Aorta (tissue), 5 donors: ENCODE measurements at places on chromosomes 11 and 22. TPM values are rescaled to one million over a fixed set of nuclear protein-coding genes. Genes with fewer than 3 reads are reported as not detected.

- no peak for DNase-seq
- no peaks in the 10 kb centered on the region for H3K27me3 ChIP-seq
Measured at GRCh38 chr11:117187428-117187798, 8.9 kb downstream of the SIDT2 start.

DNA sequence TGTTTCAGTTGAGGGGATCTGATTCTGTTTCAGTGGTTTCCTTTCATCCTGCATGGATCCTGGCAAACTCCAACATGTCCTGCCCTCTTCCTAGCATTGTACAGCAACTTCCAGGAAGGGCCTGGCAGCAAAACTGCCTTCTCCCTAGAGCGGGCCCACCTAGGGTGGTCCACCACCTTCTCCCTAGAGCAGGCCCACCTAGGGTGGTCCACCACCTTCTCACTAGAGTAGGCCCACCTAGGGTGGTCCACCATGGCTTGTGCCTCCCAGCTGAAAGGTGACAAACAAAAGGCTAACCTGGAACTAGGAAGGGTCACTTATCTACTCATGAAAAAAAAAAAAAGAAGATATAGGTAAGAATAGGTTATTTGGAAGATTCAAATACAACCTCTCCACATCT lies 92.2 kb downstream of the NTM start:
- no peak overlapping the region for H3K4me3 ChIP-seq
- H3K4me1 ChIP-seq: no peaks in the 10 kb centered on the region
- no peaks in the 10 kb centered on the region for H3K36me3 ChIP-seq
- DNase-seq: no peak
- H3K27me3 ChIP-seq: no peaks in the 10 kb centered on the region

The IL17REL gene
- not detected for total RNA-seq

The SNX32 gene
- total RNA-seq: 2.4 TPM

The AMOTL1 gene
- total RNA-seq: 78.5 TPM

DNA sequence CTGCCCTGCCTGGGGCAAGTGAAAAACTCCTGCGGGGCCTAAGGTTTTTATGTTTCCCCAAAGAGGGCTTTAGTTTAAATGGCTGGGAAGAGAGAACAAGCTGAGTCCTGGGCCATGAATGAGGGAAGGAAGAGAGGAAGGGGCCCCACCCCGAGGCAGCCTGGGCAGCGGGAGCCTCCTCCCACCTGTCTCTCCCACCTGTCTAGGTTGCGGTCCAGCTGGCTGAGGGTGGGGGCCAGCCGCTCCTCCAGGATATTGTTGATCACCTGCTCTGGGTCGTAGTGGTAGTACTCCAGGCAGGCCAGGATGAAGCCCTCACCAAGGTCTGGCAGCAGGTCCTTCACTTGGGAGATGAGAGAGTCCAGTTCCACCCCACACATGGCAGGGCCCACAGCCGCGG lies 34.6 kb downstream of the UQCR10 start:
- H3K4me3 ChIP-seq: no peak overlapping the region
- H3K4me1 ChIP-seq: no peaks in the 10 kb centered on the region
- no peaks in the 10 kb centered on the region for H3K27me3 ChIP-seq

GRCh38 chr11:62905296-62905695 lies 15.9 kb downstream of the CHRM1 start:
- no peak overlapping the region for H3K27ac ChIP-seq
- H3K4me3 ChIP-seq: no peak overlapping the region
- no peaks in the 10 kb centered on the region for H3K4me1 ChIP-seq
- DNase-seq: no peak
- H3K27me3 ChIP-seq: no peaks in the 10 kb centered on the region

DNA sequence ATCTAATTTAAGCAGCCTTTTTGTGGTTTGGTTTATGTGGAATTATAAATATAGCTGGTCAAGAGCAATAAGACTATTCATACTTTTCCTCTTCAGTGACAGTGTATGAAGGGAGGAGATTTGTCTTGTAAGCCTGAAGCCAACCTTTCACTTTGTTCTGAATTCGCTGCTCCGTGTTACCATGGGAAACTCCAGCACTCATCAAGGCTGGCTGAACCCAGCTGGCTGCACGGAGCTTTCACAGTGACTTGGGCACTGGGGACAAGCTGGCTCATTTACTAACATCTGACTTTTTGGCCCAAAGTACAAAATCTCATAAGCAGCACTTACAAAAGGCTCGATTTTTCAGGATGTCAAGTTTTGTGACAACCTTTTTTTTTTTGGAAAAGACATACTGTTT lies 120.4 kb upstream of the GRIA4 start:
- no peaks in the 10 kb centered on the region for H3K27me3 ChIP-seq
- no peak overlapping the region for H3K4me3 ChIP-seq
- H3K27ac ChIP-seq: no peak overlapping the region
- DNase-seq: no peak
- H3K4me1 ChIP-seq: no peaks in the 10 kb centered on the region

The CASP5 gene
- 0.88 TPM for total RNA-seq

The LRRC55 gene
- total RNA-seq: 0.21 TPM

DNA sequence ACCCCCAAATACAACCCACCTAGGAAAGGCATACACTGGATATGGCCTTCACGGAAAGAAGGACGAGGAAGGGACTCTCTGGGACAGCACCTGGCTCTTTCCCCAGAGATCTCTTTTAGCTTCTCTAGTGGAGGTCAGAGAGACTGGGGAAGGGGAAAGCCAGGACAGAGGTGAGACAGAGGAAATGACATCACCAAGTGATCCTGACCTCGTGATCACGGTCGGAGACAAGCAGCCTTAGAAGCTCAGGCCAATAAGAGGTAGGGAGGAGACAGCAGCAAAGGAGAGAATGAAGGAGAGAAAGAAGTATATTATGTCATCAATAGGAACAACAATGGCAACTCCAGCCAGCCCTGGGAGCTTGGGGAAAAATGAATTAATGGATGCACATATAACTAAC lies 15.4 kb upstream of the TMPRSS13 start:
- H3K36me3 ChIP-seq: no peaks in the 10 kb centered on the region
- H3K4me1 ChIP-seq: no peaks in the 10 kb centered on the region
- H3K27ac ChIP-seq: no peak overlapping the region
- DNase-seq: no peak
- H3K4me3 ChIP-seq: no peak overlapping the region

DNA sequence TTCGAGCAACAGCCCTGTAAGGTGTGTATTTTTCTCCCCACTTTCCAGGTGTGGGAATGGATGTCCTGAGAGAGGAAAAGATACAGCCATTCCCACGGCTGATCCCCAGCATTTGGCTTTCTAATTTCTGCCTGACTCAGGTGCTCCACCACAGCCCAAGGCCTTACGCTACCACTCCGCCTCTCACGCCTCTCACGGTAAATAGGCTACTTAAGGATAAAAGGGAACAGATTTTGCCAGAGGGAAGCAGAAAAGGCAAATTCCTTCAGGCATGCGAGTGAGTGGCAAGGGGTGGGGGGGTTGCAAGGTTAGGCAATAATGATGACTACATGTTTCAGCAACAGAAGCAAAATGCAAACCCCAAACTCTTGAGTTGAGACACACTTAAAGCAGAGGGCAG lies 9.2 kb downstream of the PVALB start:
- H3K4me1 ChIP-seq: no peaks in the 10 kb centered on the region
- no peak for DNase-seq
- H3K36me3 ChIP-seq: no peaks in the 10 kb centered on the region
- H3K27ac ChIP-seq: no peak overlapping the region

GRCh38 chr11:3202305-3202704 lies 16.3 kb downstream of the MRGPRG start:
- peak; percentile 42 for DNase-seq
- H3K4me3 ChIP-seq: no peak overlapping the region
- H3K4me1 ChIP-seq: no peaks in the 10 kb centered on the region
- H3K27ac ChIP-seq: no peak overlapping the region

The NPTXR gene
- total RNA-seq: 16.5 TPM

- no peak for DNase-seq
- H3K4me3 ChIP-seq: peak overlapping the region; percentile 81
- H3K27ac ChIP-seq: peak overlapping the region; percentile 19
- H3K36me3 ChIP-seq: no peaks in the 10 kb centered on the region
- no peaks in the 10 kb centered on the region for H3K27me3 ChIP-seq
Measured at GRCh38 chr11:110428956-110429730, 605 bp upstream of the FDX1 start.

- no peaks in the 10 kb centered on the region for H3K36me3 ChIP-seq
- no peaks in the 10 kb centered on the region for H3K27me3 ChIP-seq
- no peak overlapping the region for H3K27ac ChIP-seq
- no peaks in the 10 kb centered on the region for H3K4me1 ChIP-seq
- H3K4me3 ChIP-seq: no peak overlapping the region
- DNase-seq: no peak
Measured at GRCh38 chr22:37133304-37134018, 16.3 kb downstream of the IL2RB start.

The OR52E5 gene
- total RNA-seq: not detected

The BBOX1 gene
- total RNA-seq: 0.45 TPM

The GTSE1 gene
- 0.55 TPM for total RNA-seq

GRCh38 chr22:44494497-44494896 lies 3.5 kb downstream of the RTL6 start:
- no peak overlapping the region for H3K27ac ChIP-seq
- no peaks in the 10 kb centered on the region for H3K27me3 ChIP-seq
- H3K36me3 ChIP-seq: no peaks in the 10 kb centered on the region
- no peaks in the 10 kb centered on the region for H3K4me1 ChIP-seq
- no peak for DNase-seq

The KRTAP5-10 gene
- not detected for total RNA-seq

- no peak overlapping the region for H3K27ac ChIP-seq
- H3K36me3 ChIP-seq: no peaks in the 10 kb centered on the region
- no peak overlapping the region for H3K4me3 ChIP-seq
- DNase-seq: no peak
- peaks cover 2% of the 10 kb centered on the region for H3K27me3 ChIP-seq
- no peaks in the 10 kb centered on the region for H3K4me1 ChIP-seq
Measured at GRCh38 chr11:129249351-129249750, 57.2 kb upstream of the ARHGAP32 start.

DNA sequence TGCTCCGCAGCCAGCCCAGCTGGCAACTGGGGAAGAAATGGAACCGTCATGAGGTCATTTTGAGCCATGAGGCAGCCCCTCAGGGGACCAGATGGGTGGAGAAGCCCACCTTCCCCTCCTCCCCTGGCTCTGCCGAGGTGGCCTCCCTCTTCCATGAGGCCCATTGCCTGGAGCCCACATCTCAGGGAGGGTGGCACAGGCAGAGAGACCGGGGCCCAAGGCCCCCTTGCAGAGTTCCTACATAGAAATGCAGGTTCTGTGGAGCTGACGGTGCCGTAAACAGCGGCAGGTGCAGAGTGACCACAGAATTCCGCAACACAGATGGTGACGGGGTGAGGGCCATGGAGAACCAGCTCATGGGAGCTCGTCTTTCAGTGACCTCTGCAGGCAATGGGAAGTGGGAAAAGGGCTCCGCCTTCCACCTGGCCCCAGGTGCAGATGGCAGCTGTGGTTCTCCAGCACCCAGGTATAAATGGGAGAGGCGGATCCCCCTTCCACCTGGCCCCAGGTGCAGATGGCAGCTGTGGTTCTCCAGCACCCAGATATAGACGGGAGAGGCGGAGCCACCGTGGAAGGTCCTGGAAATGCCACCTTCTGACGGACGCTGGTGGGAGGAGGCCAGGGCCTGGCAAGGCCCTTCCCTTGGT lies 765.4 kb downstream of the BRD1 start:
- H3K4me3 ChIP-seq: no peak overlapping the region
- H3K4me1 ChIP-seq: no peaks in the 10 kb centered on the region
- H3K27me3 ChIP-seq: no peaks in the 10 kb centered on the region
- no peak for DNase-seq

The PATE4 gene
- total RNA-seq: not detected

GRCh38 chr11:8062781-8063257 lies 18.2 kb upstream of the TUB start:
- DNase-seq: no peak
- H3K4me3 ChIP-seq: no peak overlapping the region
- H3K4me1 ChIP-seq: no peaks in the 10 kb centered on the region
- no peaks in the 10 kb centered on the region for H3K27me3 ChIP-seq
- H3K27ac ChIP-seq: no peak overlapping the region
- H3K36me3 ChIP-seq: no peaks in the 10 kb centered on the region

DNA sequence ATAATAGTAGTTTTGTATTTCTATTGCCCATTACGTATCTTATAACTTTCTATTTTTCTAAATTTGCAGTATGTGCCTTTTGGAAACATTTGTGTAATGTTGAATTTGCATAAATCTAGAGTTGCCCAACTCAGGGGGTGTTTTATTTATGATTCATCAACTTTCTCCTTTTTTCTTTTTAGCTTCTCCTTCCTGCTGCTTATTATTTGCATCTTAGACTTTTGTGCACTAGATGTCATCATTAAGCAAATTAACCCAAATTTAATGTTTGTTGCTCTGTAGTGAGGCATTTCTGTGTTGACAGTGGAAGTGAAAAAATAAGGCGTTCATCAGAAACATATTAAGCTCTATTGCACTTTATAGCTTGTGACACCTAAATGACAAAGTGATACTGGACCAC lies 56.2 kb upstream of the ZBED5 start:
- no peak overlapping the region for H3K4me3 ChIP-seq
- no peaks in the 10 kb centered on the region for H3K27me3 ChIP-seq
- peaks cover 3% of the 10 kb centered on the region for H3K4me1 ChIP-seq
- no peak overlapping the region for H3K27ac ChIP-seq

DNA sequence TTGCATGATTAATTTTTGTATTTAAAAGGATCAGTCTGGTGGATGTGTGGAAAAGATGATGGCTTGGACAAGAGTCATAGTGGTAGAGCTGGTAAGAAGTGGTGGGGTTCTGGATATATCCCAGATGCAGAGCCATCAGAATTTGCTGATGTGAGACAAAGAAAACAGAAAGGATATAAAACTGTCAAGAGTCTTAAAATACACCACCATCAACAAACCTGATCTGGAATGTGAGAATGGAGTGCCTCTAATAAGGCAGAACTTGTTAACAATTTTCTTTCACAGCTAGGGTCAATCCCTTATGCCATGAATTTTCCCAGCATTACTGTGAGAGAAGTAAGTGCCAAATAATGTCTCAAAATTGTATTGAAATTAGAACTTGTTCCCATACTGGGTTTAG lies 215.4 kb downstream of the METTL15 start:
- DNase-seq: no peak
- no peak overlapping the region for H3K4me3 ChIP-seq

- no peak overlapping the region for H3K27ac ChIP-seq
- no peaks in the 10 kb centered on the region for H3K27me3 ChIP-seq
- H3K4me3 ChIP-seq: no peak overlapping the region
- no peak for DNase-seq
Measured at GRCh38 chr22:36544107-36544620, 15.2 kb upstream of the EIF3D start.
